ENCODE measurements at places on chromosomes 3 and 15.

DNA sequence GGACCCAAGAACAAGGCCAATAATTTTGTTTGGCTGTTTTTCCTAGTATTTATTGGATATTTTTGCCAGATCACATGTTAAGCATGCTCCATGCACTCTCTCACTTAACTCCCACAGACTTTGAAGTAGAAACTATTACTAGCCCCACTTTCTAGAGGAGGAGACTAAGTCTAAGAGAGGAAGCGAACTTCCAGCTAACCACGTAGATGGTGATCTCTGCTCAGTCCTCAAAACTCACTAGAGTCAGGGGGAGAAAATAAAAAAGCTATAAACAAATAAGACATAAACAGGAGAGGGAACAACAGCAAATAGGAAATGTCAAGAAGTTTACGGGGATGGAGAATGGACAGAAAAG is 481.0 kb upstream of the PROK2 start:
- no peak for DNase-seq

GRCh38 chr3:99659951-99660350 is 21.6 kb downstream of the COL8A1 start:
- DNase-seq: no peak

DNA sequence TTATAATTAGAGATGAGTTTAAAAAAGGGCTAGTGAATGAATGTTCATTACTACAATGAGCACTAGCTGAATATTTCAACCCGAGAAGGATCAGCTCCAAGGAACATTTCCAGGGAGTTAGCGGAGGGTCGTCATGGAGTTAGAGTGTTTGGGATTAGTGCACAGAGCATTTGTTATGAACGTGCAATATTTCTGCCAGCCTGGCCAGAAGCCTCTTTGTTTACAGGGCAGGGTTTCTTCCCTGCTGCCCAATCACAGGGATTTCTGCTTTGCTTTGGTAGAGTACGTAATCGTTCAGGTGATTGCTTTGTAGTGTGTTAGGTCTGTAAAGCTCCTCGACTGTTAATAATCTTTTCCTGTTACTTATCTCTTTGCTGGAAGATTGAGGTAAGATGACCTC is 5.9 kb downstream of the CGNL1 start:
- DNase-seq: no peak

DNA sequence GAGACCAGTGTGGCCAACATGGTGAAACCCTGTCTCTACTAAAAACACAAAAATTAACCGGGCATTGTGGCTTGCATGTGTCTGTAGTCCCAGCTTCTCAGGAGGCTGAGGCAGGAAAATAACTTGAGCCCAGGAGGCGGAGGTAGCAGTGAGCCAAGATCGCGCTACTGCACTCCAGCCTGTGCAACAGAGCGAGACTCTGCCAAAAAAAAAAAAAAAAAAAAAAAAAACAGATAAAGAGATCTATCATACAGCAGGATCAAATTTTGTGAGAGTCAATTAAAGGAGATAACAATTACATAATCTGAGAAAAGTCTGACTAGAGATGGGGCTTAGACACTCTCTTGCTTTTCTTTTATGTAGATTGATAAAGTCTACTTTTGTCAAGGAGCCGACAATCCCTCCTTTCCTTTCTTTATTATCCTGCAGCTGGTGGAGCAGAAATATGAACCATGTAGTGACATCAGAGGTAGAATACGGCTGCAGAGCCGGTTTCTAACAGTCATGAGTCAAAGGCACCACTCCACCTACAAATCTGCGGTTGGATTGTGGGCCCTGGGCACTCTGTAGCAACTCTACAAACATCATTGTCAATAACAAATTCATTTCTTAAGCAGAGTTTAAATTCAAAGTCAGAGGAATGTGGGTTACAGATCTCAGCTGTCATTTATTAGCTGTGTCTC is 9.0 kb downstream of the C2CD4A start:
- peak; percentile 36 for DNase-seq

All from BE2C (cell line).